Natural killer cell (primary cell): ENCODE measurements at places on chromosomes 1 and 21.

DNA sequence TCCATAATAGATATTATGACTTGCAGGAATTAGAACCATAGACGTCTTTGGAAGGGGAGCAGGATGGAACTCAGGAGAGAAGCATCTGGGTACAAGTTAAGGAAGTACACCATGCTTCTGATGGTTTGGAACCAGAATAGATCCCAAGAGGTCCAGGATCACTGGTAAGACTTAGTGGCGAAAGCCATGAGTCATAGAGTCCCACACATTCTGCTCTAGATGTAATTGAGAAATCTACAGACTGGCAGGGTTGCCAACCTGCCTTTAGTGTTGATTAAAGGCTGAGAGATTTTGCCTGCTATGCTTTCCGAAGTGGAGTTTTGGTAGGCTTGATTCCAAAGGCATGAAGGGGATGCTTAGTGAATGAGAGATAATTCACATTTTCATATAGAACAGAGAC lies 57.1 kb upstream of the C1orf87 start:
- no peaks in the 10 kb centered on the region for H3K27me3 ChIP-seq
- no peak for DNase-seq
- no peaks in the 10 kb centered on the region for H3K36me3 ChIP-seq
- H3K27ac ChIP-seq, result no peak overlapping the region

GRCh38 chr1:65939191-65939590 lies 146.5 kb downstream of the PDE4B start:
- no peak for DNase-seq
- no peaks in the 10 kb centered on the region for H3K27me3 ChIP-seq
- no peak overlapping the region for H3K27ac ChIP-seq
- H3K36me3 ChIP-seq, result no peaks in the 10 kb centered on the region
- no peaks in the 10 kb centered on the region for H3K4me1 ChIP-seq

DNA sequence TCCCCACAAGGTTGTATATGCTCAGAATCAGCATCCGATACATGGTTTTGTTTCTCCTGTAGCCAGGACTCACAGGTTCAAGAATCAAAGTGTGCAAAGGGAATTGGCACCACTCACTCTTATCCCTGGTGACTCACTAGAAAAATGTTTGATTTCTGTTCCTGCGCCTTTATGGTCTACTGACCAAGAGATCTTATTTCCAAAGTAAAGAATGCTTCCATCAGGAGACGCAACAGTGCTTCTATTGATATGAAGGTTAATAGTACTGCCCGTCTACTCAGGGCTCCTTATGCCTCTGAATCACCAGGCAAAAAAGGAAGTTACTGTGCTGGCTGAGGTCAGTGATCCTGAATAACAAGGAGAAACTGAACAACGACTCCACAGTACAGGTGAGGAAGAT lies 1392.0 kb upstream of the PRMT6 start:
- H3K27me3 ChIP-seq, result no peaks in the 10 kb centered on the region
- DNase-seq, result no peak
- no peaks in the 10 kb centered on the region for H3K36me3 ChIP-seq
- H3K27ac ChIP-seq, result no peak overlapping the region

DNA sequence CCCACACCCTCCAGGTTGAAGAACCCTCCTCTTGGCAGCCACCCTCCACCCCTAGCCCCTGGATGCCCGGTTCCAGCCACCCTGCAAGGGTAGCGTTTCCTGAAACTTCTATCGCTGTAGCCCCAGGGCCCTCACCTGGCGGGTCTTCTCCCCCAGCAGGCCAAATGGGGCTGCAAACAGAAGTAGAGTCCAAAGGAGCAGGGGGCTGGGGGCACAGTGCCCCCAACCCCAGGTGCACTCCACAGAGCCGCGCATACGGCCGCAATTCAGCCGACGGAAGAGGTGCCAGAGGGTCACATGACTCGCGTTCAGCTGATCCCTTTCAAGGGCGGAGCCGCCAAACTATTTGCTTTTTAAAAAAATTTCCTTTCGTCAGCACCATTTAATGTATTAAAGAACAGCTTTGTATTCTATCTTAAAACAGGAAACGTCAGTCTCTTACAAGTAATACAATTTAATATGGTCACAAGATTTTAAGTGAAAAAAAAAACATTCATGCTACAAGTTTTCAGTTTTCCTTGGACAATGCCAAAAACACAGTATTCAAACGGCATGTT lies at the start of gene GLMP:
Gene GLMP, minus strand, starts transcription at position 289 of the 557 bp plus-strand sequence. Its CDS starts 34 bp downstream, at position 255.
- peak; percentile 79 for DNase-seq
- no peak within 1 kb of the TSS for H3K27ac ChIP-seq
- peaks cover 24% of the 10 kb centered on the region for H3K4me1 ChIP-seq
- H3K4me3 ChIP-seq, result peak within 1 kb of the TSS; percentile 56
- H3K36me3 ChIP-seq, result no peaks in the 10 kb centered on the region

DNA sequence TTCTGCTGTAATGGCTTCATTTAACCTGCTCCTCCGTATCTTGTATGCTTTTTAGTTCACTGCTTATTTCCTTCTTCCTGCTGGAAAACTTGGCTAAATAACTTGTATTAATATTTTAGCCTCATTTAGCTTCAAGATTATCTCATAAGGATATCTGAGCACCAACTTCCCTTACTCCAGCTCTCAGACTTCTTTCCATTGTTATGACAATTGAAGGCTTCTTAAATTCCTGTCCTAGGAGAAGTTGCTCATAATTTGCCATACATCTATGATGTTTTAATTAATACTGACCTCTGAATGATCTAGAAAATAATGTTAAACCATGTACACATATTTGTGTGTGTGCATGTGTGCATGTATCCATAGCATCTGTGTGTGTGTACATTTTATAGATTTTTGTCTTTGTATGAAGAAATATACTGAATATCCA lies 1524.4 kb upstream of the TPTE start:
- no peaks in the 10 kb centered on the region for H3K27me3 ChIP-seq
- H3K4me3 ChIP-seq, result no peak overlapping the region
- H3K36me3 ChIP-seq, result no peaks in the 10 kb centered on the region
- no peaks in the 10 kb centered on the region for H3K4me1 ChIP-seq

DNA sequence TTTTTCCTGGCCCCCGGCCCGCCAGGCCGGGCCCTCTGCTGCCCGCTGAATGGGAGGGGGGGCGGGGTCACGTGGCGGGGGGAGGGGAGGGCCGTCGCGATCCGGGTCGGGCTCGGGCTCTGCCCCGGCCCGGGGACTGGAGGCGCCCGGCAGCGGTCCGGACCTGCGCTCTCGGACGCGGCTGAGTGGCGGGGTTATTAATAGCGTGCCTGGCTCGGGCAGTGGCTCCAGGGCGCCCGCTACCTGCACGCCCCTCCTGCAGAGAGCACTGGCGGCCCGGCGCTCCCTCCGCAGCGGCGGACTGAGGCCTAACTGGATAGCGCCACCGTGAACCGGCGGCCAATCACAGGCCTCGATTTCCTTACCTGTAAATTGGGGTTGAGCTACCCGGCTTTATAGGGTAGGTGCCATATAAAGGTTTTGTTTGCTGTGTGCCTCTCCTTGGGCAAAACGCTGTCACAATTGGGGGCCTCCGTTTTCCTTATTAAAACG lies 28.1 kb downstream of the AHDC1 start:
- H3K27ac ChIP-seq, result no peak overlapping the region
- DNase-seq, result no peak
- peaks cover 54% of the 10 kb centered on the region for H3K4me1 ChIP-seq
- H3K4me3 ChIP-seq, result peak overlapping the region; percentile 17

DNA sequence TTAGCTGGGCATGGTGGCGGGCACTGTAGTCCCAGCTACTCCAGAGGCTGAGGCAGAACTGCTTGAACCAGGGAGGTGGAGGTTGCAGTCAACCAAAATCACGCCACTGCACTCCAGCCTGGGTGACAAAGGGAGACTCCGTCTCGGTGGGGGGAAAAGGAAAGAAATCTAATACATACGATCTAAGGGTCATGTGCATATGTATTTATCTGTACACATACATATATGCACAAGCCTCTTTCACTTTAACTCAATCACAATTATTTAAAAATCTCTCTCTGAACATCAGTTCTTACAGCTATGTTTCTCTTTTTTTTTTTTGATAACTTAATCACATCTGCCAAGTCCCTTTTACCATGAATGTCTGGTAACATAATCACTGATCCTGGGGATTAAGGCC lies 34.7 kb downstream of the EVA1C start:
- H3K36me3 ChIP-seq, result no peaks in the 10 kb centered on the region
- no peak overlapping the region for H3K4me3 ChIP-seq
- DNase-seq, result no peak
- no peaks in the 10 kb centered on the region for H3K4me1 ChIP-seq

- no peak overlapping the region for H3K4me3 ChIP-seq
- no peaks in the 10 kb centered on the region for H3K36me3 ChIP-seq
- no peak overlapping the region for H3K27ac ChIP-seq
- no peak for DNase-seq
- H3K4me1 ChIP-seq, result no peaks in the 10 kb centered on the region
These were observed 365.7 kb upstream of the USP24 start for GRCh38 chr1:55580845-55581332.

DNA sequence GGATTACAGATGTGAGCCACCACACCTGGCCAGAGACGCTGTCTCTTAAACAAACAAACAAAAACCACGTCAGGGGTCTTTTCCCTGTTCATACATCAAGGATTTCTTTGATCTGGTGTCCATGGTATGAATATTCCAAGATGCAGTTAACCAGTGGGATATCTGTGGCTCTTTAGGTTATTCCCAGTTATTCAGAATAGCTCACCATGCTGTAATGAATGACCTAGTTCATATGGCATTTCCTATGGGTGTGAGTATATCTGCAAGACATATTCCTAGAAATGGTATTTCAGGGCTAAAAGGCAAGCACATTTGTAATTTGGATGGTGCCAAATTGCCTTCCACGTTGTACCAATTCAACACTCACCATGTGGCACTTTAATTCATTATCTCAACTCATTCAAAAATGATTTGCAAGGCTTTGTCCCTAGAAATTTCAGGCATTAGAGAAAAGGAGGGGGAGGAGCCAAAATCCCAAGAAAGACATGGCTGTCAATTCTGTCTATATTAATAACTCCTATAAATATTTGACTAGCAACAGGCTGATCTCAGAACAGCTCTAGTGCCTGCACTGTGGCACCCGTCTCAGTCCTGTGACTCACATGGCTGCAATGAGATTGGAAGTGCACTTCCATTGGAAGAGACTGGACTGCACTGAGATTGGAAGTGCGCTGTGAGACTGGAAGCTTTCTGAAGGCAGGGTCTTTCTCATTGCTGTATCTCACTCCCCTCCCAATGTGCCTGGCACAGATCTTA lies 6.0 kb upstream of the STMN1 start:
- H3K36me3 ChIP-seq, result no peaks in the 10 kb centered on the region
- no peak overlapping the region for H3K27ac ChIP-seq
- no peaks in the 10 kb centered on the region for H3K27me3 ChIP-seq
- H3K4me1 ChIP-seq, result no peaks in the 10 kb centered on the region
- no peak for DNase-seq
- H3K4me3 ChIP-seq, result no peak overlapping the region

DNA sequence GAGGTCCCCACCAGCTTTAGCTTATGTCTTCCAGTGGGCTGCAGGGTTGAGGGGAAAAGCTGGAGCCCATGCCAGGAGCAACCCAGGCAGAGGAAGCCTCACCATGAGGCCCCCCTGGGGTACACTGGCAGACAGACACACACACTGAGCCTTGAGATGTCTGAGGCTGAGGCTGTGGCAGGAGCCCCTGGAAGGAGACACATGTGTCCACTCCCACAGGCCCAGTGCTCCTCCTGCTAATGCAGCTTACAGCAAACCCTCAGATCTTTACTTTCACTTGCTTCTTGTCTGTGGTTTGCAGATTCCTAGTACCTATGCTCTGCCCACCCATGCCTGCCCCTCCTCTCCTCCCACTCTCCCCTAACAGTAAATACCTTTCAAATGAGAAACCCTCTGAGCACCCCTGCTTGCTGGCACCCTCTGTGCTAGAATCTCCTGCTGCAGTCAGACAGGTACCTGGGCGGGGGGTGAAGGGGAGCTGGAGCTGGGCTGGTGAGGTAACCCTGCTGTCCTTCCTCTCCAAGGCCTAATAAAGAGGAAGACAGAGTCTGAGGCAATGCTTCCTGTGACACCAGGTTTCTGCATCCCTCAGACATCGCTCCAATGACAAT lies 63.4 kb upstream of the NEK2 start:
- DNase-seq, result peak; percentile 52
- no peak overlapping the region for H3K27ac ChIP-seq
- H3K4me1 ChIP-seq, result peaks cover 38% of the 10 kb centered on the region
- no peaks in the 10 kb centered on the region for H3K36me3 ChIP-seq
- no peak overlapping the region for H3K4me3 ChIP-seq

GRCh38 chr1:241202401-241202800 lies 154.6 kb downstream of the RGS7 start:
- H3K4me1 ChIP-seq, result no peaks in the 10 kb centered on the region

- DNase-seq, result no peak
- H3K36me3 ChIP-seq, result no peaks in the 10 kb centered on the region
- no peak overlapping the region for H3K27ac ChIP-seq
These were observed 25.4 kb downstream of the NUP210L start for GRCh38 chr1:154129391-154129970.

- no peaks in the 10 kb centered on the region for H3K4me1 ChIP-seq
- no peak overlapping the region for H3K27ac ChIP-seq
- no peaks in the 10 kb centered on the region for H3K27me3 ChIP-seq
- H3K4me3 ChIP-seq, result no peak overlapping the region
- H3K36me3 ChIP-seq, result no peaks in the 10 kb centered on the region
- DNase-seq, result no peak
These were observed 198.6 kb downstream of the PTPRC start for GRCh38 chr1:198837278-198838021.

DNA sequence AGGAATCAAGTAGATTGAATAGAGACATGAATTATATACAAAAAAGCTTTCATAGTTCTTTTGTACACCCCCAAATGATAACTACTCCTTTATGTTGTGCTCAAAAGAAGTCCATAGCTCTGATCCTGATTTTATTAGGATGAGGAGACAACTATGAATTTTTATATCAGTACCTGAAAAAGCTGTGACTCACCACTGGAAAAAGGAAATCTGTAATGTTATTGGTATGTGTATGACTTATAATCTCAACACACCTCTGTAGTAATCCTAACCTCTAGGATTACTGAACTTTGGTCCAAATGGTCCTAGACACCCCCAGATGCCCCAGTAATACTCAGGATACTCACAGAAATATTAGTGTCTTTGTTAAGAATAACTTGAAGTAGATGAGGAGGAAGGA lies 10.2 kb downstream of the PRKAB2 start:
- no peaks in the 10 kb centered on the region for H3K27me3 ChIP-seq
- H3K27ac ChIP-seq, result no peak overlapping the region
- H3K36me3 ChIP-seq, result peaks cover 68% of the 10 kb centered on the region

DNA sequence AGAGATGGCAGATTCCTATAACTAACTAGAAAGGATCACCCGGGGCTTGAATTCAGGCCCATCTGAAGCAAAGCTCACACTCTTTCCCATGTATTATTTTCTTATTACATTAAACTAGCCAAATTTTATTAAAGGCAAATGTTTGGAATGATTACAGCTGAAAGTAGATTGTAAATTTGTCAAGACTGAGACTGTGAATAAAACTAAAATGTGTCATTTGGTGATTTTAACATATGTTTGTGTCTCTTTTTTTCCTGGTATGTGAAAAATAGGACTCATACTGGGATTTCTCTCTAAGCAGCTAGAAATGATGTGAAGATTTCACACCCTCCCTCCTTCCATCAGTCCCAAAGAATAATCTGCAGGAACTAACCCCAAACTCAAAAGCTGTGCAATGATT lies 19.1 kb upstream of the KIAA0040 start:
- DNase-seq, result no peak
- no peak overlapping the region for H3K27ac ChIP-seq
- H3K27me3 ChIP-seq, result no peaks in the 10 kb centered on the region
- H3K4me1 ChIP-seq, result peaks cover 13% of the 10 kb centered on the region
- no peak overlapping the region for H3K4me3 ChIP-seq

- no peaks in the 10 kb centered on the region for H3K36me3 ChIP-seq
- DNase-seq, result no peak
- no peaks in the 10 kb centered on the region for H3K4me1 ChIP-seq
- no peak overlapping the region for H3K27ac ChIP-seq
These were observed 447.1 kb downstream of the PTPRU start for GRCh38 chr1:29683472-29683871.

GRCh38 chr1:1593834-1594601 lies 5.9 kb downstream of the FNDC10 start:
- no peaks in the 10 kb centered on the region for H3K36me3 ChIP-seq
- no peak for DNase-seq
- no peak overlapping the region for H3K4me3 ChIP-seq
- H3K4me1 ChIP-seq, result peaks cover 10% of the 10 kb centered on the region
